ENCODE measurements at places on chromosomes 4 and X.

- peak; percentile 0 for DNase-seq
These were observed 15.6 kb downstream of the RBM41 start for GRCh38 chrX:107102980-107103379.

- no peak for DNase-seq
These were observed 122.3 kb upstream of the TMEM164 start for GRCh38 chrX:109880629-109881028.

DNA sequence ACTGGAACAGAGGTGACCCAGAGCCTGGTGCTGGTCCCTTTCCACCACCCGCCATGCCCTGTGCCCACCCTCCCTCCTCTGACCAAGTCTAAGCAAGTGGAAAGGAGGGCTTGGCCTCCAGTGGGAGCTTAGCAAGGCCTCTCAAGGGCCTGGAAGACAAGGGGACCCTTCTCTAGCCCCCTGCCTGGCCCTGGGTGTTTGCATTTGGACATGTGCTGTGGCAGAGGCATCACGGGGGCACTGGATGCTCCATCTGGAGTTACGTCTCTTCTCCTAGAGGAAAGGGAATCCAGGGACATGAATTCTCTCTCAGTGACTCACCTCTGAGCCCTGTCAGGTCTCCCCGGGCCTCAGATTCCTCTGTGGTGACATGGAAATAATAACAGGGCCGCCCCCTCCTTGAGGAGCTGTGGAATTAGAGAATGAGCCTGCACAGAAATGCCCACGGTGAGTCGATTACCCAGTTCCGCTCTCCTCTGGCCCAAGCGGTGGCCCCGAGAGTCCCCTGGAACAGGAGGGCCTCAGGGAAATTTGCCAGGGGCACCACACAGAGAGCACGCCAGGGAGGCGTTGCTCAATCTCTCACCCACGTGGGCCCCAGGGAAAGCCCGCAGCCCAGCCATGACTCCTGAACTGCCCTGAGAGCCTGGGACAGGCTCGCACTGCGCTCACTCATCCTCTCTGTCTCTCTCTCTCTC, 189.6 kb downstream of the BCOR start:
- DNase-seq = peak; percentile 98

GRCh38 chrX:130082244-130083106, 27.8 kb downstream of the ELF4 start:
- DNase-seq = peak; percentile 46

DNA sequence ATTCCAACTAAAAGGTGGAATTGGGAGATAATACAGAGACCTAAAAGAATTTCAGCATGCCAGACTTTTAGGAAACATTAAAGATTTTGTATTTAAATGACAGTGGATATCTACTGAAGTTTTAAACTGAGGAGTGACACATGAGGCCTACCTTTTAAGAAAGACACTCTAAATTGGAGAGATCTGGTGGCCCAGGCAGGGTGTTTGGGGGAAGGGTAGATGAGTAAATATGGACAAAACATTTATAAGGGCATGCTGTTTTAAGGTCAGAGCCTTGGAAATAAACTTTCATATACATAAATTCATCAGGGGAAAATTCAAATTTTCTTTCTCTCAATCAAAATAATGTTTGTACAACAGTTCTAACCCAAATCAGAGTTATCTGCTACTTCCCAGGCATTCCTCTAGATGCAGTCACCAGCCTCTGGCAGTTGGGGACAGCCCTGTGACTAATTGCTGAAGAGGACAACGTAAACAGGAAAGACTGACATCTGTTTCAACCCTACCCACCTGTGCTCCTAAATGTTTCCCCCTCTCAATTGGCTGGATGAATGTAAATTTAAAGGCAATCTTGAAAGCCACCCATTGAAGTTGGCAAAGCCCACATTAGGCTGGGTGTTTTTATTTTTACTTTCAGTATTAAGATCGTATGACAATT, 1646.9 kb upstream of the ADGRL3 start:
- DNase-seq = peak; percentile 83

GRCh38 chrX:28988246-28988645, 401.0 kb downstream of the IL1RAPL1 start:
- DNase-seq = no peak

DNA sequence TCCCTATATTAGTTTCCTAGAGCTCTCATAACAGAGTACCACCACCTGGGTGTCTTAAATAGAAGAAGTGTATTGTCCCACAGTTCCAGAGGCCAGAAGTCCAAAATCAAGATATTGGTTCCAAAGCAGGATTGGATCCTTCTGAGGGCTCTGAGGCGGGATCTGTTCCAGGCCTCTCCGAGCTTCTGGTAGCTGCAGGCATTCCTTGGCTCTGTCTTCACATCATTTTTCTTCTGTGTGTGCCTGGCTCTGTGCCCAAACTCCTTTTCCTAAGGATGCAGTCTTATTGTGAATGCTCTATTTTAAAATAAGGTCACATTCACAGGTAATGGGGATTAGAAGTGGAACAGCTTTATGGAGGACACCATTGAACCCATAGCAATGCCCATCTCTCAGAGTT, 253.7 kb upstream of the TAPT1 start:
- DNase-seq = no peak

DNA sequence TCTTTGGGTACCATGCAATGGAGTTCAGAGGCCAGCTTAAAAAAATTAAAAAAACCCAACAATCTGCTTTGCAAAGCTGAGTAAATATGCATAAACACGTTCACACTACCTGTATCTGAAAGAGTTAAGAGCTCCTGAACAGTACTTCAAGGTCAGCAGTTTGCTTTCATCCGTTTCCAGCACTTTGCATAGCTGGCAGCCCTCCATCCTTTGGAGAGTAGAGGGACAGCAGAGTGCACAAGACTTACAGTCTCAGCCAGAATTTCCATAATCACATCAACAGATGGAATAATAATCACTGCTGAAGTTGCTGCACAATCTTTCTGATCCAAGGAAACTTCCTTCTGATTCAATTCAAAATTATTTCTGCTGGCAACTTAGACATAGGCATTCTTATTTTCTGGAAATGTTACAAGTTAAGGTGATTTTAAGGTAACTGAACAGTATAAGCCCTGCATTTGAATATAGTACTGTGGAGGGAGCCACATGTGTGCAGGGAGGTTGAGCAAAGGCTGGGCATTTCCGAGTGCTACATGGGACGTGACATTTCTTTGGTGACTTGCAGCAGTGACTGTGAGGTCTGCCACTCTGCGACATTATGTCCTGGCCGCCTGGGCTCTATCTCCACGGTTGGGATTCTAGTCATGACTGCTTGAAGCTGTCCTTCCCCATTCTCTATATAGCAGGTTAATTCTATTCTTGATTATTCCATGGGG, 73.5 kb upstream of the EMCN start:
- no peak for DNase-seq

GRCh38 chr4:159153669-159154068, 50.8 kb downstream of the RAPGEF2 start:
- DNase-seq = no peak

DNA sequence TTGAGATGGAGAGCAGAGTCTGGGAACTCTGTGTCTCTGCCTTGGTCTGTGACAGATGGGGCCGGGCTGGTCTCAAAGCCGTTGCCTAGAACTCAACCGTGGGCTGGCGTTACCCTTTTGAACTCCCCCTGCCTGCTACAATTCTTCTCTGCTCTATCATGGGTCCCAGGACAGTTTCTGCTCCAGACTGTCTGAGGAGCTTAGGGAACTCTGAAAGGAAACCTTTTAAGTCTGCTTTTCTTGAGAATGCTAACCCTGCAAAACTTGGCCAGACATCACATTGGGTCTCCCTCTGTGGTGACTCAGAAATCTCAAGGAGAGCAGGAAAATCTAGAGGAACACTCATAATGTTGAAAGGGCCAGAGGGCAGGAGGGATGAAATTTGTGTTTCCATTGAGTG, 240.6 kb downstream of the CBR4 start:
- peak; percentile 80 for DNase-seq

DNA sequence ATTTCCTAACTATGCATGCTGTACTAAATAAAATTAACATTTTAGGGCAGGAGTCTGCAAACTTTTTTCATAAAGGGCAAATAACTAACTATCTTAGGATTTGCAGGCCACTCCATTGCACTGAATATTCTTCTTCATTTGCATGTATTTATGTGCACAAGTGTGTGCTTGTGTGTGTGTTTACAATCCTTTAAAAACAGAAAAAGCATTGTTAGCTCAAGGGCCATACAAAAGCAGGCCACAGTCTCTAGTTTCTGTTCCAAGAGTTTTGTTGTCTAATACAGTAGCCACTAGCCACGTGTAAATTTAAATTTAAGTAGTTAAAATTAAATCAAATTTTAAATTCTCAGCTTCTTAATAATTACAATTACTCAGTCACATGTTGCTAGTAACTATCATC, 621.8 kb downstream of the TMA16 start:
- DNase-seq = no peak

GRCh38 chr4:98728433-98728832, 70.0 kb upstream of the TSPAN5 start:
- peak; percentile 65 for DNase-seq

GRCh38 chrX:153598541-153599191, at the start of gene CCNQ:
Gene CCNQ (minus strand): TSS chrX:153599139. CDS start chrX:153599073, 66 bp downstream.
- peak; percentile 30 for DNase-seq

DNA sequence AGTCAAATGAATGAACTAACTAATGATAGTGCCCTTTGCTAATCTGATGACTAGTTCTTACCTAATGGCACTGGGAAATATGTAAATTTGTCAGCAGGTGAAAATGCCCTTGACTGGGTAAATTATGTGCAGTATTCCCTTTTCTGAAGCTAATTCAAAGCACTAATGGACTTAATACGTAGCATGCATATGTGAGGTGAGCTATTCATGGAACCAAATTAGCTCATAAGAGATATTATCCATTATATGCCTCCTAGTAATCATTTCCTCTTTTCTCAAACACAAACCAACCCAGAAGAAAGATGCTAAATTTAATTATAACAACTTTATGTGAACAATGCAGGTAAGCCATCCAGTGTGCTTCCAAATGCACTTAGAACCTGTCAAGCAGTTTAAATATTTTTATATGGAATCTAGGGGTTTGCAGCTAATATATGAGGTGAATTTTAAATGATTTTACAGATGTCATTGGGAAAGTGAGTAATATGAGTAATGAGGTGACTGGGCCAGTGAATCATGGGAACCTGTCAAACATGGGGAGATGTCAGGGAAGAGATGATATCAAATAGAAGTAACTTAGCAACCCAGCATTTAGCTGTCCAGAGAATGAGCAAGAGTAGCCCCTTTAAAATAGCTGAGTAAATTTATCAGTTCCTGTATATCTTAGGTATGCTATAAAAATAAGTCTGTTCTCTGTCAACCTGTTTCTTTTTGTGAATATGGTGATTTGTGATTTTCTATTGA, 315.0 kb downstream of the AFF2 start:
- no peak for DNase-seq

DNA sequence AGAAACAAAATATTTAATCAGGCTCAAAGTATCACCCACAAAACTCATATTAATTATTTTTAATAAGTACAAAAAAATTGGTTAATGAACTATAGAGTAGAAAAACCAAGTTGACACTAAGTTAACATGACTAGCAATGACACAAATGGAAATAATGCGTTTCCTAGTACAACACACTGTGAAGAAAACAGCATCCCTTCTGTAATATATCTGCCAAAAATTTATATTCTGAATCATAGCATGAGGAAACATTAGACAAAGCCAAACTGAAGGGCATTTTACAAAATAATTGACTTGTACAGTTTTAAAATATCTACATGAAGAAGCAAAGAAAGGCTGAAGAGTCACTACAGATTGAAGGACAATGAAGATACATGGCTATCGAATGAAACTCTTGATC, 477.6 kb upstream of the INTU start:
- DNase-seq = no peak

DNA sequence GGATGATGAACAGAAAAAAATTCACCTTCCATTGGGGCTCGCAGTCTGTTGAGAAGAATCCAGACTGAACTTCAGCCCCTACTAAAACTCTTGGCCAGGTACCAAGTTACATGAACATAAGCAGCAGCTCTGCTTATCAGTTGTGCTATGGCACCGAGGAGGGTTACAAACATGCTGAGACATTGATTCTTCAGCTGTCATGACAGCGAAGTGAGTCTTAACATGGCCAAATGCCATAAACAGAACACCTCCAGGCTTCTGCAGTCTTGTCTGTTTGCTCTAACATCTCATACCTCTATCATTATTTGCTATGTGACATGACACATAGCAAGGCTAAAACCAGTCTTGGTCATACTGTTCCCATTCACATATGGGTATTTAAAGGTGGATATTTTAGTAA, 521.5 kb downstream of the GRID2 start:
- no peak for DNase-seq

DNA sequence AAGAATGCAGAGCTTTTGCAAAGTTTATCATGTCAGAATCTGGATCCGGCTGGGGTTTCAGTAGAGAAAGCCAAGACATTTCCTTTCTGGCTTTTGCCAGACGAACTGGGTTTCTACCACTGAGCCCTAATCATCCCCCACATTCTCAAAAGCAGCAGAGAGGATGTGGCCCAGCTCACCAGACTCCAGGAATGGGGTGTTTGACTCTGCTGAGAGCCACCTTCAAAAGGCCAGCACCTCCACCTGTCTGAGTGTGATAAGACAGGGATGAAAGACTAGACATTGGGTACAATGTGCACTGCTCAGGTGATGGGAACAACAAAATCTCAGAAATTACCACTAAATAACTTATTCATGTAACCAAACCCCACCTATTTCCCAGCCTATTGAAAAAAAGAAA, 25.7 kb upstream of the CCKAR start:
- no peak for DNase-seq

GRCh38 chr4:8502836-8503585, 62.4 kb downstream of the TRMT44 start:
- DNase-seq = peak; percentile 28

GRCh38 chr4:84378356-84378755, 120.7 kb downstream of the NKX6-1 start:
- DNase-seq = no peak

DNA sequence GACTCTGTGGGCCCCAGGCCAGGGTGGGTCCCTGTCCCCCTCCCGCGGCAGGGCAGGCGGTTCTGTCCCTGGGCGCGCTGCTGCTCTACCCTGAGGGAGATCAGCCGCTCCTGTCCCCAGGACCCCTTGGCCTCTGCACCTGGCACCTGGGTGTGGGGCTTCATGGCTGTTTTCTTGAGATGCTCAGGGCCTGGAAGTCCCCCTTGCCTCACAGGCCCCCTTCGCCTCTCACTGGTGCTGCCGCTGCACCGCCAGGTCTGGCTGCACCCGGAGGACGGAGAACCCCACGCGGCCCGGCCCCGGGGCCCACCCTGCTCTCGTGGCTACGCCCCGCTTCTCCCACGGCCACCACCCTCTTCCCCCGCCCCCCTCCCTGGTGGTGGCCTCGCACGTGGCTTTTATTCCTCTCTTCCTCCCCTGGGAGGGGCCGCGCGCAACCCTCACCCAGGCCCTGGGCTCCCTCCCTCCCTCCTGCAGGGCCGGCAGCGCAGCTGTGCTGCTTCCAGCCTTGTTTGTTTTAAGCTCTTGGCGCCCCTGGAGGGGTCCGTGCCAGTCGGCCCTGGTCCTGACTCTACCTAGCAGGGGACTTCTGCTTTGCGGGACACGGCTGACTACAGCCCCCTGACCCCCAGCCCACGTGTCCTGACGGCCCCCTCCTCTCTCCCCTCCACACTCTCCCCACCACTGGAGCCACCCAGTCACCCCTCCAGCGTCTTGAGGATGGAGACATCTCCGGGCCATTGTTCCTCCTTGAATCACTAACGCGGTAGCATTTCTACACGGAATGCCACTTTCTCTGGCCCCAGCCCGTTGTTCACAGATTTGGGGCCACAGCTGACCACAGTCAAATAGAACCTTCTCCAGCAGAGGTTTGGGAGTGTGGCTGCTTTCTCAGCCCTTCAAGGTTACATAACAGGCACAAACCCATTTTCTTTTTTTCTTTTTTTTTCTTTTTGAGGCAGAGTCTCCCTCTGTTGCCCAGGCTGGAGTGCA, 20.6 kb upstream of the CLDN24 start:
- DNase-seq = no peak

GRCh38 chr4:112726041-112726440, 89.1 kb downstream of the LARP7 start:
- no peak for DNase-seq
